Neural cell (in vitro differentiated cells): ENCODE measurements at places on chromosomes 11 and 22. TPM values are rescaled to one million over a fixed set of nuclear protein-coding genes. Genes with fewer than 3 reads are reported as not detected.

YAP1 gene
- polyA plus RNA-seq: 0.46 and 0.98 TPM in 2 replicates

SPTBN2 gene
- polyA plus RNA-seq: 159 and 219 TPM in 2 replicates

MRGPRF gene
- not detected in 2 replicates for polyA plus RNA-seq

ZBTB3 gene
- 8.5 and 20.9 TPM in 2 replicates for polyA plus RNA-seq

IGF2 gene
- not detected in 2 replicates for polyA plus RNA-seq

TYR gene
- polyA plus RNA-seq: not detected in 2 replicates

LRRC4C gene
- 21.3 and 24.3 TPM in 2 replicates for polyA plus RNA-seq

RAG2 gene
- not detected in 2 replicates for polyA plus RNA-seq

KRTAP5-8 gene
- not detected in 2 replicates for polyA plus RNA-seq

KRTAP5-7 gene
- polyA plus RNA-seq: 0.56 and 1.2 TPM in 2 replicates
